Lung microvascular endothelial cell (primary cell): ENCODE measurements at places on chromosomes 16 and 17. TPM values are rescaled to one million over a fixed set of nuclear protein-coding genes. Genes with fewer than 3 reads are reported as not detected.

The KRTAP9-9 gene
- not detected in 2 replicates for total RNA-seq

The NPIPA8 gene
- total RNA-seq = not detected in 2 replicates

The MEOX1 gene
- total RNA-seq = not detected in 2 replicates

The ELMO3 gene
- total RNA-seq = 0.44 and 0.99 TPM in 2 replicates

The FSCN2 gene
- total RNA-seq = 0.20 and 0.44 TPM in 2 replicates

The TMEM235 gene
- 0.22 and 0.79 TPM in 2 replicates for total RNA-seq

The KRT27 gene
- not detected in 2 replicates for total RNA-seq

The RHBDL3 gene
- total RNA-seq = under 0.01 TPM in 1 of 2 replicates, not detected in the other

The CCL15 gene
- not detected in 2 replicates for total RNA-seq

The PRSS36 gene
- total RNA-seq = 0.22 and 0.99 TPM in 2 replicates

The MYH8 gene
- not detected in 2 replicates for total RNA-seq

The CCDC200 gene
- total RNA-seq = not detected in 2 replicates

The WFIKKN1 gene
- under 0.01 and 0.20 TPM in 2 replicates for total RNA-seq

The HS3ST3A1 gene
- under 0.01 and 0.99 TPM in 2 replicates for total RNA-seq

The NOD2 gene
- 0.60 and 0.65 TPM in 2 replicates for total RNA-seq

The HASPIN gene
- 1.6 and 3.3 TPM in 2 replicates for total RNA-seq

The BRIP1 gene
- total RNA-seq = 1.8 and 4.4 TPM in 2 replicates
